ENCODE measurements at places on chromosomes 1 and 21.

DNA sequence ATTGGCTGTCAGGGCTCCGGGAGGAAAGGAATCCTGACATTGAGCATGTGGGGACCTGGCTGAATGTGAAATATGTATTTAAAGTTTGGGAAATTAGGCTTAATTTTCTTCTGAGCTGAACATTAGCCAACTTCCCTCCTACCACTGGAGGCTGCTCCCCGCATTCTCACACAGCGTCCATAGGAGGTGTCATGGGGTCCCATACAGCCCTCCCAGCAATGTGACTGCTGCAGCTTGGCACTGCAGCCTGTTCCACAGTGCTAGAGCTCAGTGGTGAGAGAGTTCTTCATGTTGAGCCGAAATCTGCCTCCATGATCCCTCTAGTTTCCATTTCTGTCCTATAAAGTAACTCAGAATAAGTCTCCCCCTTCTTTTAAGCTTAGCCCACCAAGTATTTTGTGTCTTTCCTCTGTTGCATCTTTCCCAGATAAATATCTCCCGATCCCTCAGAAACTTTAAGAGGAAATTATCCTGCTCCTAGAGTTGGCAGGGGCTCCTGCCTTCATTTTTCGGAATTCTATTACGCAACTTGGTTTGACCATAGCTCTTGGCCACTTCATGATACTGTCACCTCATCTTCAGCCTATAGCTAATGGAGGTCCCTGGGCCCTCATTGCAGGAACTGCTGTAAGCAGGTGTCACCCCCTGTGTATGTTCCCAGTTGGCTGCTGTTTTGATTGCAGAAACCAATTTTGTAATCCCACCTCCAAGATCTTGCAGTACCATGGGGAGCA is 2.0 kb downstream of the FCRL6 start:
- DNase-seq, result no peak

GRCh38 chr1:219416598-219417238 is 196.2 kb downstream of the ZC3H11B start:
- DNase-seq, result peak; percentile 10

GRCh38 chr1:115727706-115728249 is 40.7 kb downstream of the CASQ2 start:
- peak; percentile 69 for DNase-seq

GRCh38 chr1:6580119-6580592 is 362 bp downstream of the ZBTB48 start:
- DNase-seq, result no peak

- DNase-seq, result no peak
These were observed 2.2 kb downstream of the TMEM200B start for GRCh38 chr1:29121516-29121935.

GRCh38 chr1:234438579-234438978 is 40.4 kb downstream of the TARBP1 start:
- DNase-seq, result no peak

GRCh38 chr21:28916150-28916893 is 76.4 kb downstream of the LTN1 start:
- no peak for DNase-seq

GRCh38 chr1:229339520-229339919 is 3.3 kb downstream of the CCSAP start:
- DNase-seq, result no peak

GRCh38 chr1:923131-923990 is at the start of gene SAMD11:
TSS of gene SAMD11 (plus strand) at chr1:923923. CDS start at chr1:924432, 509 bp downstream.
- DNase-seq, result no peak

- DNase-seq, result peak; percentile 96
These were observed 14.9 kb downstream of the TMEM51 start for GRCh38 chr1:15168479-15168878.

DNA sequence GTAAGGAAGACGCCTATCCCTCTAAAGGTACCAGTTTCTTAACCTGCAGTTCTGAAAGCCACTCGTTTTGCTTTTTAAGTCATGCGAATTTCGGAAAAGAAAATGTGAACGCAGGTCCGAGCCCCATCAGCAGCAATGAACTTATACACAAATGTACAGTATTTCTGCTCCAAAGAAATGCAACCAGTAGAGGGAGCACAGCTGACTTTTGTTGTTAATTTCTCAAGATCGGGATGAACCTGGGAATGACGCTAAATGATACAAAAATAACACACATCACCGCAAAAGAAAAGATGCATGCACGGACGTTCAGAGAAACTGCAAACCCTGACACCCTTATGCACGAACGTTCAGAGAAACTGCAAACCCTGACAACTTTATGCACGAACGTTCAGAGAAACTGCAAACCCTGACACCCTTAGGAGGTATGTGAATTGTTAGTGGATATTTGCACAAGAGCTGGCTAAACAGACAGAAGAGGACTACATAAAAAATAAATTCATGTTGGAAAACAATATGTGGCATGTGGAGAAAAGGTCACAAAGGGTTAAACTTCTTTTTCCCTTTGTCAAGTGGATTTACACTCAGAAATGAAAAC is 3.5 kb upstream of the TIAM1 start:
- DNase-seq, result no peak

DNA sequence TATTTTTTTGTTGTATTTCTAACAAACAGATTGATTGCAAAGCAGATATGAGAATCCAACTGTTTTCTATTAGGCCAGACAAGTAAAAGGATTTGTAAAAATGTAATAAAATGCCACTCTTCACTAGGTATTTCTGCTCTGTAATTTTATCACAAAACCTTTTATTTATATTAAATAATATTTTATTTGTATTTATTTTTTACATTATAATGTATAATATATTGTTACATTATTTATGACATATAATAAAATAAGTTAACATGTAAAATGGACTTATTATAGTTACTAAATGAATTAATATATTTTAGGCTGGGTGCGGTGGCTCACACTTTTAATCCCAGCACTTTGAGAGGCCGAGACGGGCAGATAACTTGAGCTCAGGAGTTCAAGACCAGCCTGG is 12.7 kb upstream of the TNNI1 start:
- DNase-seq, result no peak

GRCh38 chr1:117582451-117582850 is 23.4 kb upstream of the TENT5C start:
- no peak for DNase-seq

DNA sequence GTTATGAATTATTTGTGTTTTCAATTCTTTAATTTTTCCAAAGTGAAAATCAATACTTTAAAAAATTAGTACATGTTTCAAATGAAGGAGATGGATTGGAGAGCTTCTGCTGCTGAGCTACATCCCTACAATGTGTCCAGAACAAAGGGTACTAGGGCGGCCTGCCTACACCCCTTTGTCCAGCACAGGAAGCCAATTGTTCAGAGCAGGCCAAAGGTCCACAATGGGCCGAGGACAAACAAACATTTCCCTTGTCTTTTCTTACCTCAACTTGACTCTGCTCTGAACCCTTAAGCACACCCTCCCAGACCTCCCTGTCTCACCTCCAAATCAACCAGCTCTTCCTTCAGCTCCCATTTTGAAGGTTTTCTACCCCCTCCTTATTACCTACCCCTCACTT is 39.4 kb upstream of the CAMK1G start:
- no peak for DNase-seq

DNA sequence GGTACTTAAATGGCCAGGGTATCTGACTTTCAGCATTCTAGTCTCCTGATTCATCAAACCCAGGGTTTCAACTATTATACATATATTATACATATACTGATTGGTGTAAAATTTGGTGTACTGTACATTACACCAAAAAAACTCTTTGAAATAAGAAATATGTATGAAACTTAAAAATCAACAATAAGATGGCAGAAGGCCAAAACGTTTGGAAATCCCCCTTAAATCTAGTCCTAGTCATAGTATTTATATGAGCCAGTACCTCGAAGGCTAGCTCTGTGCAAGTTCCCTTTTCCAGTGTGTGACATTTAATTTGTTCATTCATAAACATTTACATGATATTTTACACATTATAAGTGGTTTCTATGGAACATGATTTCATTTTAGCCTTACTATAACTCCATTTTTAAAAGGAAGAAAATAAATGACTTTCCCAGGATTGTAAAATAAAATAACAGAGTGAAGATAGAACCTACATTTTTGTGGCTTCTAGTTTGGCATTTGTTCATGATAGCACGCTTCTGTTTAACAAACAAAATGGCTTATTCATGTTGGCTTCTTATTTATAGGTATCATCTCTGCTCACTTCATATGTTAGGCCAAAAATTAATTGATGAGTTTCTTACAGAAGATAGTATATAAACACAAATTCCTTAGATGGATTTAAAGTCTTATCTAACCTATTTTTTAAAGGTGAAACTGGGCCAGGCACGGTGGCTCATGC is 18.8 kb upstream of the ZNF281 start:
- DNase-seq, result no peak

DNA sequence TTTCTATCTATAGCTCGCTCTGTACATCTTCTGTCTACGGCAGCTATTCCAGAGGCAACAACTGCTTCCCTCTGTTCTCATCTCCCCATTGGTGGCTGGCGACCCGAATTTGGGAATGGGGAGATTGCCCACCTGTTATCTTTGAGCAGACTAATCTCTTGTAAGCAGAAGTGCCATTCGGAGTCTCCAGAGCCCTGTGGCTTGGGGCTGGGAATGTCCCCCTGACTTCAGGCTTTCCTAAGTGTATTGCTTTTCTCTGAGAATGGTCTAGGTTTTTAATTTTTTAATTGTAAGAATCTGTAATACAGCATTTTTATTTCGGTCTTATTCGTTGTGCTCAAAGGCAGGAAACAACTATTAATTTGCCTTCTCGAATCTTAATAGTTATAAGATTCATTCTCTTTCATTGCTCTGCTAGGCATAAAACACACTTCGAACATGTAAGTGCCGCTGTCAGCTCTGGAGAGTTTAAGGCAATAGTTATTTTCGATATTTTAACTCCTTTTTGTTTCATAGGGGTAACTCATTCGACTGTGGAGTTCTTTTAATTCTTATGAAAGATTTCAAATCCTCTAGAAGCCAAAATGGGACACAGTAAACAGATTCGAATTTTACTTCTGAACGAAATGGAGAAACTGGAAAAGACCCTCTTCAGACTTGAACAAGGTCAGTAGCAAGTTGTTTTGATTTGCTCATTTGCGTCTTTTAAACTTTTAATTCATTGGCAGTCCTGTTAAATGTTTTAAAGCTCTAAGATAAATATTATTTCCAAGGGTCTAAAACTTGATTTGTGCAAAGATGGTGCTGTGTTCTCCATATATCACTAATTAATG is 514 bp downstream of the AGL start:
- DNase-seq, result no peak

GRCh38 chr1:153679337-153680119 is 1.0 kb downstream of the NPR1 start:
- DNase-seq, result no peak

DNA sequence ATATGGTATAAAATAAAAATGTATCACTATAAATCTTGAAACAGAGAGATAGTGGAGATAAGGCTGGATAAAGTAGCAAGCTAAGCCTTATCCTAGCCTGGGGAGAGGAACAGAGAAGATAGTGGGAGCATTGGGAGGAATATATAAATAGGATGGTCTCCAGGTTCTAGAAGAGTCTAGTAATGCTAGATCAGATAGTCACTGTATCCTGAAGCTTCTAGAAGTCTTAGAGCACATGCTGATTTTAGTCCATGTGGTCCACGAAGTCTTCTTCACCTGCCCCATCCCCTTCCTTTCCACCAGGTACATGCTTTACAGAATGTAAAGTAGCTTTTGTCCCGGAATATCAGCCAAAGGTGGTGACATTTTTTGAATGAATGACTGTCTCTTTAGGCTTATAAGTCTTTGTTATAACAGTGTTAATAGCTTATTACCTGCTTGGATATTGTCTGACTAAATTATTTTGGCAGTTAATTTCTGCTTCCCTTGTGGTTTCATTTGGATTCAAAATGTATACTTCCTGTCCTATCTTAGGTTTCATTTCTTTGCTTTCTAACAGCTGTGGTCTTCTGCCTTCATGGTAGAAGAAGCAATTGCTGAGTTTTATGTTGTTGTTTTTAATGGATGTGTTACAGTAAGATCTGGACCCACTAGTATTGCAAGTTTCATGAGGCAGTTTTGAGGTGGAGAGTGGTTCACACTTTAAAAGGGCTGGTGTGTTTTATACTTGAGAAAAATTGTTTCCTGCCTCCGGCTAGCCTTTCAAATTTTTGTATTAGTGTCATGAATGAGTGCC is 5.9 kb downstream of the SMG7 start:
- DNase-seq, result no peak

DNA sequence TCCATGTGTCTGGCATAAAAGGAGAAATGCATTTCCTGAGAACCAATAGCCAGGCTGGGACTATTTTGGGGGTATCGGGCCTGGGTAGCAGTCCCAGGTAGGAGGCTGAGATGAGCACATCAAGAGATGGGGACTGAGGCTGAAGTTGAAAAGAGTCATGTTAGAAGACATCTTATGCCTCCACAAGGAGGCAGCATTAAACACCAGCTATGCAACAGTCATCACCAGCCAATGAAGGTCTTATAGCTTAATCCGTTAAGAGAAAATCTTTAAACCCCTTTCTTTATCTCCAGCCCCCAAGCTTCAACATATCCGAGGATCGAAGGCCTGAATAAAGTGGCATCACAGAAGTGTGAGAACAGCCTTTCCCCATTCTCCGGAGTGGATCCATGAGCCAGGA is 640.7 kb upstream of the PTBP2 start:
- DNase-seq, result no peak

- no peak for DNase-seq
These were observed 187.7 kb upstream of the RNPC3 start for GRCh38 chr1:103337779-103338178.
